OCI-LY7 (cell line): ENCODE measurements at places on chromosomes 4 and X. TPM values are rescaled to one million over a fixed set of nuclear protein-coding genes. Genes with fewer than 3 reads are reported as not detected.

The SH3RF1 gene
- not detected in 2 replicates for total RNA-seq

GRCh38 chr4:109945056-109945455 is 32.4 kb downstream of the EGF start:
- DNase-seq = no peak

The NPY5R gene
- total RNA-seq = not detected in 2 replicates

The MAGEC1 gene
- not detected in 2 replicates for total RNA-seq

GRCh38 chr4:83709627-83710026 is 173.7 kb downstream of the GPAT3 start:
- no peak for DNase-seq

- no peak for DNase-seq
Observed at GRCh38 chr4:6239486-6239885, 30.2 kb upstream of the WFS1 start.

DNA sequence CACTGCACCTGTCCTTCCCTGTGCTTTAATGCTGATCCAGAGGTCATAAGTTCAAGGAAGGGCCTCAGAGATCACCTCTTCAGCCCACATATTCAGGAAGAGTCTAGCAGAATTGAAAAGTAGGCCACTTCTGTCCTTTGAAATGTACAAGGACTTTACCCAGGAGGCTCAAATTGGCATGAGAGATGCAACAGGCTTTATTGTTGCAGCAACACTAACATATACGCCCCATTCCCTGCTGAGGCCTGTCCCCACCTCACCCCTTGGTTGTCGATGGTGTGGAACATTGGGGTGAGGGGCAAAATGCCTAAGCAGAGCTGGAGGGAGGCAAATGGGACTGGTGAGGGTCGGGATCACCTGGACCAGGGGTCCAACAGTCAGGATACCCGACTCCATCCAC is 2.8 kb downstream of the PRAF2 start:
- DNase-seq = no peak

DNA sequence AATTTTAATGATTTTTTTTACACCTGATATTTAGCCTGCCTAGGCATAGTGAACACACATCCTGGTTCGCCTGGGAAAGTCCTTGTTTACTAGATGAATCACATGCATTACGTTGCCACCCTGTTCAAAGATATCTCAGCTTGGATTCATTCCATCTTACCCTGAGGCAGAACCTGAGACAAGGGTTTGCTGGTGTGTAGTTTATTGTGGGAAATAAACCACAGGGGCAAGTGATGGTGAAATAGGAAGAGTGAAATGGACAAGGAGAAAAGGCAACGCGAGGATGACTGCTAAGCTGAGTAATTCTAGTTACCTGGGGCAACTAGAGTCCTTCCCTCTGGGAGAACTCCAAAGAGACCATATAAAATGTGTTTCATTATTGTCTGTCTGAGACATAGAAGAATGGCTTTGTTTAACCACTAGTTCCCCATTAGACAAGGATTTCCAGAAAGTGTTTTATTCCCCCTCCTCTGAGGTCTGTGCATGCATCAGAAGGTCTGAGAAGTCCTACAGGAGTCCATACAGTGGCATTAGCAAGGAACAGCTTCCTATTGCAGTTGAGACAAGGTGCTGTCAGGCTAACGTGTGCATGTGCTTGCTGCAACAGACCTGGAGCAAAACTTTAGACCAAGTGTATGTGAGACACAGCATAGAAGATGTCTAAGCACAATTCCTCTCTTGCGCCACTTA is 797.3 kb upstream of the FRG1 start:
- DNase-seq = no peak

The PUDP gene
- 25.7 and 28.6 TPM in 2 replicates for total RNA-seq

GRCh38 chrX:57137501-57137900 is 304 bp upstream of the SPIN2A start:
- DNase-seq = no peak

DNA sequence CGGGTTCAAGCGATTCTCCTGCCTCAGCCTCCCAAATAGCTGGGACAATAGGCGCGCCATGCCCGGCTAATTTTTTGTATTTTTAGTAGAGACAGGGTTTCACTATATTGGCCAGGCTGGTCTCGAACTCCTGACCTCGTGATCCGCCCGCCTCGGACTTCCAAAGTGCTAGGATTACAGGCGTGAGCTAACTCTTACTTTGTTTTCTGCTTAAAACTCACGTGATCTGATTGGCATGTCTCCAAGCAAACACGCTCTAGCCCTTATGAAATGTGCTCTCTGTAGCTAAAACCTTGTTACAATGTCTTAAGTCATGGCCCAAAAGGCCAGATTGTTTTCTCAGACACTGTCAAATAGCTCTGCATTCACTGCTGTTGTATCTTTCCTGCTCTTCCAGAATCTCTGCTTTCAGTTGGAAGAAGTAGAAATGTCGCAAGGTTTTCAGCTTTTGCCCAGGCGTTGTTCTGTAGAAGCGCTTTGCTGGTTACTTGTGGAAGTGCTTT is 39.7 kb upstream of the OGT start:
- DNase-seq = no peak

GRCh38 chrX:149453906-149454822 is 50.9 kb downstream of the IDS start:
- no peak for DNase-seq

The ZDHHC15 gene
- not detected in 2 replicates for total RNA-seq

- no peak for DNase-seq
Observed at GRCh38 chrX:103565752-103566151, 19.6 kb upstream of the TCEAL4 start.

GRCh38 chr4:51932684-51933083 is 87.5 kb downstream of the LRRC66 start:
- no peak for DNase-seq
